HFFc6 (cell line): ENCODE measurements at places on chromosomes 1 and 21.

DNA sequence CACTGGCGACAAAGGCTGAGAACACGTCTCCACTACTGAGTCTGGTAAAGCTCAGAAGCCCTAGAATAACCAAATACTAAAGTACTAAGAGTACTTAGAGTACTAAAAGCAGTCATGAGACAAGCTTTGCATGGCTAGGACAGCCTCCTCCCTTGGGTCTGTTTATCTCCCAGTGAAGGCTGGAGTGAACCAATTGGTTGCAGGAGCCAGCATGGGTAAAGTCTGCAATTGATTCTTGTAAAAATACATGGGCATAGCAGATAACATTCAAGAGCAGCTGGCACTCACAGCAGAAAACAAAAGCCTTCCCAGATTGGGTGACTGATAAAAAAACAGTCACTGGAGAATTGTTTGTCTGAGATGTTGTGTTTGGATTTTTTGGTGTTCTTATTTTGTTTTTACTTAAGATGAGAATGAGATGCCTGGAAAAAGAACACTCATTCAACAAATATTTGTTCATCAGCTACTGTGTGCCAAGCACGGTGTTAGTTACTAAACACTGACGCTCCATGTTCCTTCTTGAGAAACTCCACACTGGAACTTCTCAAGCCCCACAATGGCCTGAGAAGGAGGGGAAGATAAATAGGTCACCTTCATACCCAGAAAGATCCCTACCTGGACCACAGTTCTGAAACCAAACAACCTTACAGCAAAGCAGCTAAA, 3.7 kb downstream of the IRF6 start:
- no peak for DNase-seq

- peak; percentile 67 for DNase-seq
Observed at GRCh38 chr1:45617618-45618017, 6.2 kb downstream of the CCDC17 start.

- DNase-seq, result no peak
Observed at GRCh38 chr1:69451196-69451595, 116.5 kb upstream of the LRRC7 start.

- no peak for DNase-seq
Observed at GRCh38 chr1:4048076-4048475, 148.0 kb upstream of the C1orf174 start.

- DNase-seq, result no peak
Observed at GRCh38 chr1:162022626-162023025, 1.0 kb downstream of the OLFML2B start.

- DNase-seq, result peak; percentile 92
Observed at GRCh38 chr1:208201229-208201628, 43.0 kb downstream of the PLXNA2 start.

- no peak for DNase-seq
Observed at GRCh38 chr1:184708084-184708676, 46.5 kb downstream of the EDEM3 start.

- peak; percentile 65 for DNase-seq
Observed at GRCh38 chr1:235920596-235921375, 54.1 kb upstream of the LYST start.

DNA sequence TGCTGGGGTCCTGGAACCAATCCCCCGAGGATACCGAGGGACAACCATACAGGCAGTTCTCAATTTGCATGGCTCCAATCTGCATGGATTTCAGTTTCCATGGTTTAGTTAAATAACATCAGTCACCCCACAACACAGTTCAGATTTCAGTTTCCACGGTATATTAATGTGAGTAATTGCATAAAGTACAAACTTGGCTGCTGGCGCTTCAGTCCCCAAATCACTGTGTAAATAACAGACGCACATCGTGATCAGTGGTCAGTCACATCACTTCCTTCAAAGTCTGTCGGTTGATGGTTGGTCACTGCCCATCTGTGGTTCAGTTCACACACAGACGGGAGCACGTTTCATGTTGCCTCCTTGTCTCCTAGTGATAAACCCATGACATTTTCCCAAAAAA, 66.4 kb upstream of the LPGAT1 start:
- DNase-seq, result no peak

DNA sequence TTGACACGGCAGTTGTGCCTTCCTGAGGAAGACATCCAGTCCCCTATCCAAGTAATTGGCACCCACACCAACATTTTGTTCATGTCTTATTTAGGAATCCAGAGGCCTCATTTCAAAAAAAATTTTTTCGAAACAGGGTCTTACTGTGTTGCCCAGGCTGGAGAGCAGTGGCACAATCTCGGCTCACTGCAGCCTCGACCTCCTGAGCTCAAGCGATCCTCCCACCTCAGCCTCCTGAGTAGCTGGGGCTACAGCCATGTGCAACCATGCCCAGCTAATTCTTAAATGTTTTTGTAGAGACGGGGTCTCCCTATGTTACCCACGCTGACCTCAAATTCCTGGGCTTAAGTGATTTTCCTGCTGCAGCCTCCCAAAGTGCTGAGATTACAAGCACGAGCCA, 9.2 kb upstream of the TRNP1 start:
- DNase-seq, result no peak

GRCh38 chr1:205069371-205070125, 14.7 kb downstream of the TMEM81 start:
- no peak for DNase-seq
